CD4-positive, alpha-beta T cell treated with Interleukin-21 for 1 hour (primary cell): ENCODE measurements at places on chromosomes 5 and 9.

DNA sequence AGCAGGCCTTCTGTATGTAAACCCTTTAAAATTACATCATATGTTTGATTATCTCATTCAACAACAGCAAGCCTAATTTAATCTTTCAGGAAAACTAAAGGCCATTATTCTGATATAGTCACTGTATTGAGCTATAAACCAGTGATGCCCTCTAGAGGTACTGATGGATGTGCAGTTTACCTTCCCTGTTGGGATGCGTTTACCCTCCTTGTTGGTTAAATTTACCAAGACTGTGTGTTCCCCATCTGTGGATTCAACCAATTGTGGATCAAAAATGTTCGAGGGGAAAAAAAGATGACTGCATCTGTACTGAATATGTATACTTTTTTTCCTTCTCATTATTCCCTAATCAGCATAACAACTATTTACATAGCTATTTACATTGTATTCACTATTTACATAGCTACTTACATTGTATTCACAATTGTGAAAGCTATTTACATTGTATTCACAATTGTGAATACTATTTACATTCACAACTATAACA lies 3.7 kb upstream of the BAAT start:
- DNase-seq, result no peak

DNA sequence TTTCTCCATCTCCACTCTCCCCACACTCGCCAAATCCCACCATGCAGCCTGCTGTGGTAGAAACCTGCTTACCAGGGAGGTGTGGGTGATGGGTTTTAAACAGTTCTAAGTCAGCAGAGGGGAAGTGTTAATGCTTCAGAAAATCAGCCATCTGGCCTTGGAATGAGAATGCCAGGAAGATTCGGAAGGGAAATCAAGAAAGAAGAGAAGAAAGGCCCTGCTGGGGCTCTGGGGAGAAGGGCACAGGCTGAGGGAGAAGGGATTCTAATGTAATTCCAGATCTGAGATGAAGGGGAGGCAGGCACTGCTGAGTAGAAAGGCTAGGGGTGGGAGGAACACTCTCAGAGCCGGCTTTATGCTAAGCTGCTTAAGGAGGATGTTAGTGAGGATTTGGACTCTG lies 434.7 kb upstream of the DMAC1 start:
- no peak for DNase-seq

DNA sequence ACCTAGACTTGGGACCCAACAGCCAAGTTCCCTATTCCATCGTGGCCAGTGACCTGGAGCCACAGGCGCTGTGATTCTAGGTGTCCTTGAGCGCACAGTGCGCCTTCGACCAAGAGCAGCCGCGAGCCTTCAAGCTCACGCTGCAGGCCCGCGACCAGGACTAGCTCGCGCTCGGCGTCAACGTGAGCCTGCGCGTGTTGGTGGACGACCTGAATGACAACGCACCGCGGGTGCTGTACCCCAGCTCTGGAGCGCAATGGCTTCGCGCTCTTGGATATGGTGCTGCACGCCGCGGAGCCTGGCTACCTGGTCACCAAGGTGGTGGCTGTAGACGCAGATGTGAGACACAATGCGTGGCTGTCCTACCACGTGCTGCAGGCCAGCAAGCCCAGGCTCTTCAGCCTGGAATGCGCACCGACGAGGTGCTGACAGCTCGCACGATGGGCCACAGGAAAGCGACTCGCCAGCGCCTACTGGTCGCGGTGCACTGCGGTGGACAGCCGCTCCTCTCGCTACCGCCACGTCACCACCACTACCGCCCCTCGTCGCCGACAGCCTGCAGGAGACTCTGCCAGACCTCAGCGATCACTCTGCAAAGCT lies 11.4 kb downstream of the PCDHGA12 start:
- DNase-seq, result no peak

GRCh38 chr9:20558566-20559016 lies 63.7 kb downstream of the MLLT3 start:
- no peak for DNase-seq

DNA sequence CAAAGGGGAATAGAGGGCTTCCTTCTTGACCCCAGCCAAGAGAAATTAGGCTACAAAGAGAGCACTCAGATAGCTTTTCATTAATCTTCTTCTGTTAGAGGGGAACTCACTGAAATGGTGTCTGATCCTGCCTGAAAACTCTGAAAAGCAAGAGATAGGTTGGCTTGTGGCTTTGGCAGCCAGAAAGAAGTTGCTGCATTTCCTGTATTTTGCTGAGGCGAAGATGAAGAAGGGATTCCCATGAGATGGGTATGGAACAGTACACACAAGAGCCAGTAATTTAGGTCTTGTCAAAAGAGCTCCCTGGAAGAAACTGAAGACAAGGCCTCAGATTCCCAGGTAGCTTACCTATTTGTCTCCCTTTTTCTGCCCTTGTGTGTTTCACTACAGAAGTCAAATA lies 120.9 kb upstream of the TARS1 start:
- DNase-seq, result no peak

- no peak for DNase-seq
These were observed 144.6 kb upstream of the SLC30A5 start for GRCh38 chr5:68949256-68949655.

- no peak for DNase-seq
These were observed 10.5 kb upstream of the PSMD5 start for GRCh38 chr9:120853198-120853597.

GRCh38 chr9:126125177-126125576 lies 201.5 kb upstream of the MVB12B start:
- no peak for DNase-seq

GRCh38 chr5:10481241-10481935 lies 39.7 kb downstream of the ROPN1L start:
- DNase-seq, result no peak

DNA sequence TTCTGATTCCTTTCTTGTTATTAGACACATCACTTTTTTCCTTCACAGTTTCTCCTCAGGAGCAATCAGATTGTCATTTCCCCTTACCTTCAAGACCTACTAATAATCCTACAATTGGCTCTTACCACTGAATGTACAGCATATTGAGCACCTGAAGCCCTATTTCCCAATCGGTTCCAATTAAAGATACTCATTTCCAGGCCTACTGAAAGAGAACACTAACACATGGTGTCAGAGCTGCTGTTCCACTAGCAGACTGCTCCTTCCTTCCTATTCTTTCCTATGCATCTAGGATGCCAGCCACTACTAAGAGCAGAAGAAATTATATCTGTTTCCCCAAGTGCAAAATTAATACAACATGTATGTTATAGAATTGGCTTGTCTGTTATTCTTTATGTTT lies 34.6 kb downstream of the SKIC3 start:
- no peak for DNase-seq
